ENCODE measurements at places on chromosomes 3 and 15.

- DNase-seq, result no peak
Observed at GRCh38 chr3:37899101-37899707, 37.5 kb downstream of the CTDSPL start.

- DNase-seq, result no peak
Observed at GRCh38 chr3:74787011-74787410, 172.6 kb upstream of the CNTN3 start.

DNA sequence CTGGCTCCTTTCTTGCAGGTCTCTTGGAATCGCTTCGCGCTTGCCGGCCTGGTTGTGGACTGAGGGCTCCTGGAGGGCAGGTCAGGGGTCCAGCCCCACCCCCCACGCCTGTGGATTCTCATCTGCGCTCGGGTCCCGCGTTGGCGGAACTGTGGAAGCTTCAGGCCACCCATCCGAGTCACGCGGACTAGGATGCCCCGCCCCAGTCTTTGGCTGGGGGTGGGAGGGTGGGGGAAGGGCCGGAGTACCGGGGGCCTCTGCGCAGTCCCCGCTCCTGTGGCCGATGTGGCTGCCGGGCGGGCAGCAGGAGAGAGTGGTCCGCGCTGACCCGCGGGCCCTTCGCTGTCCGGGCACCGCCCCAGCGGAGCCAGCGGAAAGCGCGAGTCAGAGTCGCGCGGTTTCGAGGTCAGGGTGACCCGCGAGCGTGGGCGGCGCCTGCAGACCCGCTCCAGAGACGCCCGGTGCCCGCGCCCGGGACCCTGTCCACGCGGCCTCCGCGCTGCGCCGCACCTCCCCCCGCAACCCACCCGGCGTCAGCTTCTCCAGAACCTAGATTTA lies 114.2 kb downstream of the KLF13 start:
- DNase-seq, result no peak

- no peak for DNase-seq
Observed at GRCh38 chr15:59022188-59022587, 34.7 kb downstream of the RNF111 start.

GRCh38 chr3:27485866-27486265 lies 1.7 kb upstream of the SLC4A7 start:
- no peak for DNase-seq

DNA sequence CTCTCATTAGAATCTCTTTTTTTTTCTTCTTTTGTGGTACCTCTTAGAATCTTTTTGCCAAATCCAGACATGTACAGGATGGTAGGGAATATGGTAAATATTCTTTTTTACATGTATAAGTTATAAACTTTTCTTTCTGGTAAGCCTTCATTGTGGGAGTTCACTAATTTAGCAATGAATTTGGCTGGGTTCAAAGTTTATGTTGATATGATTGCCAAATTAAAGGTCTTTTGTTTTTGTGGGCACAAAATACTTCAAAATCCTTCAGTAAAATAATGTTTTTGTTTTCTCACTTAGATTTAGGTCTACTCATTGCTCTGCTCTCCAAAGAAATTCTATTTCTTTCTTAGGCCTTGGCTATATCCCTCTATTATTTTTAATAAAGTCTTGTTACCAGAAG lies 1405.9 kb upstream of the ALCAM start:
- no peak for DNase-seq

DNA sequence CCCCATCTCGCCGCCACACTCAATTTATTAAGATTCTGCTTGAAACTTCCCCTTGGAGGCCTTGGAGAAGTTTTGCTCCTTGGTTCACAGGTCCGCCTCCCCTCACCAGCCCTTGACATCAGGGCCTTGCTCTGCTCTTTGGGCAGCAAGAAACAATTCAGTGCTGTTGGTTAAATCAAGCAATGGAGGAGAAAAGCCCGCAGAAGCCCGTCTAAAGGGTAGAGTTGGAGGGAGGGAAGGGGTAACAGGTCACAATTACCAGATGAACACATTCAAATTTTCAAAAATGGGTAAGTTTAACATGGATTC lies 429 bp downstream of the PARP9 start:
- no peak for DNase-seq

DNA sequence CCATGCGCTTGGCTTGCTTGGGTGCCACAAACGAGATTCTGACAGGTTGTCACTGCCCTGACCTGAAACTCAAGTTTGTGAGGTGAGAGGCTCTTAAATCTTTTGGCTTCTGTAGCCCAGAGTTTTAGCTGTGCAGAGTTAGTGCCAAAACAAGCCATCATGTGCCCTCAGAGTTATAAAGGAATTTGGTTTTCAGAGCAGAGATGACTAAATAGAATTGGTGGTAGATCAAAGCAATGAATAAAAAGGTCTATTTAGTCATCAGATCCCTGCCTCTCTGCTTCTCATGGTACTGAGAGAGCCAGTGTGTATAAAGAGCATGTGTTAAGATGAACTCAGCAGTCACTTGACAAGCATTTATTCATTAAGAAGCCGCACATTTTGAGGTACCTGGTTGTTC lies 207.5 kb upstream of the DPH6 start:
- DNase-seq, result peak; percentile 32

DNA sequence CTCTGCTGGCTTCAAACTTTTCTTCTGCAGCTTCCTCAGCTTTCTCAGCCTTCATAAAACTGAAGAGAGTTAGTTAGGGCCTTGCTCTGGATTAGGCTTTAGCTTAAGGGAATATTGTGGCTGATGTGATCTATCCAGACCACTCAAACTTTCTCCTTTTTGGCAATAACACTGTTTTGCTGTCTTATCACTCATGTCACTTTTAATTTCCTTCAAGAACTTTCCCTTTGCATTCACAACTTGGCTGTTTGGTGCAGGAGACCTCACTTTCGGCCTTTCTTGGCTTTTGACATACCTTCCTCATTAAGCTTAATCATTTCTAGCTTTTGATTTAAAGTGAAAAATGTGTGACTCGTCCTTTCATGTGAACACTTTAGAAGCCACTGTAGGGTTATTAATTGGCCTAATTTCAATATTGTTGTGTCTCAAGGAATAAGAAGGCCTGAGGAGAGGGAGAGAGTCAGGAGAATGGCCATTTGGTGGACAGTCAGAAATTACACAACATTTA lies 60.7 kb downstream of the SLC24A1 start:
- no peak for DNase-seq

DNA sequence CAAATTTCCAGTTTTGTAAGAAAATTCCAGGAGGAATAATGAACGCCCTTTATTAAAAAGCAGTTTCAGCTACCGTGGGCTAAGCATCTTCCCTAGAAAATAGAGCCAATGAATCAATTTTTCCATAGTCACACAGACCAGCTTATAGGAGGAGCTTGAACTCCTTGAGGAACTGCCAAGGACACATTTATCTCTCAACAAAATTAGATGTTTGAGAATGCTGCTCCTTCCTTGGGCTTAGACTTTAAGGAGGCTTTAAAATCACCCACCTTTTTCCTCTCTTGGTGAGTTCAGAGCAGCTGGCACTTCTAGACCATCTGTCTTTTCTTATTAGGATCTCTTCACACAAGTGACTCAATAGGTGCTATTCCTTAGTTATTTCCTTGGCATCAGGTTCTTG lies 588.0 kb downstream of the SQOR start:
- no peak for DNase-seq

DNA sequence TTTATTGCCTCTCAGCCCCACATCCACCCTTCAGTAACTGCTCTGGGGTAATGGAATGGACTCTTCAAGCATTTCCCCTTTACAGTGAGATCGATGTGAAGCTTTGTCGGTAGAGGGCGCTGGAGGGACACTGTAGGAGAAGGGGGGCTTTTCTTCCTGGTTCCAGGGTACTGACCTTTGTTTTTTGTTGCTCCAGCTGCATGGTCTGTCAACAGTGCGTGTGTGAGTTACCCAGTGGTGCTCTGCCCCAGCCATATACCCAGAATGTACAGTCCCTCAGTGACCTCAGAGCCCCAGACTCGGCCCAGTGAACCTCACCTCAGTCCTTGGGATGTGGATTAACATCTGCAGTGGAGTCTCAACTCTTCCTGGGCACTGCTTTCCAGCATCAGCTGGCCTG lies 180.3 kb upstream of the TSC22D2 start:
- peak; percentile 55 for DNase-seq

DNA sequence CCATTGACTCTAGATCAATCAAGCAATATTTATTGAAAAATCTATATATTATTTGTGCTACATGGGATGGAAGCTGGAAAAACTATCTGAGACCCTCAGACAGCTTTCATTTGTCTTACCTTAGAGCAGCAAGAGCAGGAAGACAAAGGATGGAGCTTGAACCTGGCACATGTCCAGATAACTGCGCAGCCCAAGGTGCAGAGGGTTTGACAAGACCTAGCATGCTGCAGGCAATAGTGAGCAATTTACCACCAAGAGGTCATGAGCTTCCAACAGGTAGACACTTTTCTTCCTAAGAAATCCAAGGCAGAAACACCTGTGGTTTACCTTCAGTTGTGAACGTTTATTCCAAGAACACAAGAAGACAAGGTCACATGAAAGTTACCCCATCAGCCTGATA lies 214.7 kb upstream of the NECTIN3 start:
- DNase-seq, result no peak

DNA sequence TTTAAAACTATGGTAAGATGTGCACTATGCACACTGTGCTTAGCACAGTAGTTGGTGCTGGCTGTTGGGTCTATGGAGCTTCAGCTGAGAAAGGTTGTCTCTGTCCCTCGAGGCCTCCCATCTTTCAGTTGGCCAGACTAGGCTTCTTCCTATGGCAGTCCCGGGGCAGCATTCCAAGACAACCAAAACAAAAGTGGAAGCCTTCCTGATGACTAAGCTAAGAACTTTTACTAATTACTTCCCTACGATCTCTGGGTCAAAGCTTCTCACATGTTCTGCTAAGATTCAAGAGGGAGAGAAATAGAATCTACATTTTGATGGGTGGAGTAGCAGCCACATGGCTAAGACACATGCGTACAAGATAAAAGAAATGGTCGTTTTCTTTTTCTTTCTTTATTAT lies 342.8 kb downstream of the TUSC7 start:
- DNase-seq, result no peak

GRCh38 chr3:125356140-125357026 lies 18.7 kb downstream of the ZNF148 start:
- no peak for DNase-seq

DNA sequence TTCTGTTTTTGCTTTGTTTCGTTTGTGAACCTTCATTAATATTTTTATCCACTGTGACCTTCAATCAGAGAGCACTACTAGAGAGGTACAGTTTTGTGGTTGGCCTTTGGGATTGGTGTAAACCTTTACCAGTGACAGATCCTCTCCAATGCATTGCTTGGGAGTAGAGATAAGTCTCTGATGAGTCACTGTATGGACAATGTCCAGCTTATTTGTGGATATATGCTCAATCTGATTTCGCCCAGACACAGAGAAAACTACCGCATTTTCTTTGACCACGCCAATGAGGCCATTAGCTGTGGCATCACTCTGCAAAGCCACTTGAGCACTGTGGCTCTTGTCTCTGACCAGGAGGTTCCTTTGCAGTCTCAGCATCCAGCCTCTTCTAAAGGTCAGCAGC lies 964.7 kb downstream of the TUSC7 start:
- no peak for DNase-seq

DNA sequence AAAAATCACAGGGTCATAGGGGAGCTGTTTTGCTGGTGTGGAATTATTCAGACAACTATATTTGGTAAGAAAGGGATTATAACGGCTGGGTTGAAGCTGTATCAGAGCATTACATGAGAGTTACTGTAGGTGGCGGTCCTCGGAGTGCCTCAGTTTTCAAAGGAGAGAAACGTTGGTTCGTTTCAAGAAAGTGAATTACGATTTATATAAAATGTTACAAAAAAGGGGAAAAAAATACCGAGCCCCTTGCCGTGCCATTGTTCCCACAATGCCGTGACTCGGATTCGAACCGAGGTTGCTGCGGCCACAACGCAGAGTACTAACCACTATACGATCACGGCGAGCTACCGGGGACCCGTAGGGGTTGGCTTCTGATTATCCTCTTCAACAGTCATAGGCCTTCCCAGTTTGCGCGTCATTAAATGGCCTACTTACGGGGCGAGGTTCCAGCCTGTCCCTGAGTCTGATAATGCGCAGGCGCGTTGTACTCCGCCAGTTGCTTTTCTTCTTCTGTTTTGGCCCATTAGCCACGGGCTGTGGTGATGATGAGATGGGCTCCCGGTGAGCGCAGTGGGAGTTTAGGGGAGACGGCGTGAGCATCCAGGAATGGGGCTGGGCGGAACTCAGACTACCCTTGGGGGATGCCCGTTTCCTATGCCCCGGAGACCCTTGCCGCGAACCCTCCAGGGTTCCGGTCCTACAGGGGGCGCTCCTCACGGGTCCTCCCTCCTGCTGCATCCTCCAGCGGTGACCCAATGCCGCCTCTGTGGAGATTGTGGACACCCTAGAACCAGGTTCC lies 10.8 kb upstream of the SHF start:
- DNase-seq, result peak; percentile 93

DNA sequence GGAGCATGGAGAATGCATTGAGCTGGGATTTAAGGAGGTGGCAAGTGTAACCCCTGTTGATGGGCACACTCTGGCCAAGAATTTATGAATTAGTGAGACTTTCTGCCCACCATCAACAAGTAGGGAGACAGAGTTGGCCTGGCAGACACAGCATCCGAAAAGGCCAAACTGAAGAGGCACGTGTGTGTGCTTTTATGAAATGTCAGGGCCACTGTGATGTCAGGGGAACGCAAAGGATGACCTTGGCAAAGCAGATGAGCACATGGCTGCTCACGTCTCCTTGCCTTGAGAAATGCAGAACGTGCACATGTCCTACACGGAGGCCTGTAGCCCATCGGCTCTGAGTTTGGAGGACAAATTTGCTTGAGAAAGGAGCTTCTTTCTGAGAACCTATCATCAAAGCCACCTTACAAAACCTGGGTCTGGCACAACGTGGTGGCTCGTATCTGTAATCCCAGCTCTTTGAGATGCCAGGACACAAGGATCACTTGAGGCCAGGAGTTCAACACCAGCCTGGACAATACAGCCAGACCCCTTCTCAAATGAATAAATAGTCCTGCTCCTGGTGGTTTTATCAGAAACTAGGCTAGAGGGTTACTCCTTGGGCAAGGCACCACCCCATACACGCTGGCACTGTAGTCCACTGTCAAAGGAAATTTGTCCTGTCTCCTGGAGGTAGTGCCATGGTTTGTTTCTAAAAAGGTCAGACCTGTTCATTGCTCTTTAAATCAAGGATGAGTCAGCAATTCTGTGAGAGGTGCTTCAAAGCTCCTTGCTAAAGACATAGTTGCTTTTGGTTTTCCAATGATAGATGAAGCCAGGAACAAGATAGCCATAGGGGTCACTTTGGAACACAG lies 941 bp upstream of the SH3BP5 start:
- DNase-seq, result no peak

GRCh38 chr3:39104961-39105686 lies 2.3 kb downstream of the GORASP1 start:
- DNase-seq, result no peak

Measured in kidney glomerular epithelial cell (primary cell).